Choroid plexus epithelial cell (primary cell): ENCODE measurements at places on chromosomes 6 and 20.
A peak's percentile ranks its signal among the peaks of the same experiment; 100 is the strongest.

DNA sequence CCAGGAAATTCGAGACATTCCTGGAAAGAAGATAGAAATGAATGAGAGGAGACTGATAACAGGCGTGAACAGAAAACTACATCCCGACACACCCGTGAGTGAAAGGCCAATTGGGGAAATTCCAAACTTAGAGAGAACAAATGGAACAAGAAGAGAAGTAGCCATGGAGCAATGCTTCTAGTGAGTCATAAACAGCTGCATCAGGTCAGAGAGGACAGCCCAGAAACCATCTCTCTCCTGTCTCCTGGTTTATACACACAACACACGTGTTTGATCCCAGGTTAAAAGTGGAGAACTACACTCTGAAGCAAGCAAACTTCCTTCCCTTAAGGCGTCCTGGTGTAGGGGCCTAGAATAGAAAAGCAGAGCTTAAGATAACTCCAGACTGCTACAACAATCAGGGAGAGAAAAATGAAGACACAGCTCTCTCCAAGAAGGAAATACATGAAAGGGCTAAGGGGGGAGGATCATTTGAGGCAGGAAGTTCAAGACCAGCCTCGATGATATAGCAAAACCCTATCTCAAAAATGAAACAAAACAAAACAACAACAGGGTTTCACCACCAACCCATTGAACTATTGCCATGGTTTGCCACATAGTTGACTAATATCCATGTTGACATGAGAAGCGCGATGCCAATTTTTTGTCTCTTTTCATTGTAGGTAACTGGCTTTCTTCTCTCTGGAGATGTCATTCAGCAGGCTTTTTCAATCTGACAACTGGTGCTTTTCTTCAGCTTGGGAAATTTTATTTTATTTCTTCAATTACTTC, 26.9 kb downstream of the NRN1 start:
- no peak for DNase-seq

DNA sequence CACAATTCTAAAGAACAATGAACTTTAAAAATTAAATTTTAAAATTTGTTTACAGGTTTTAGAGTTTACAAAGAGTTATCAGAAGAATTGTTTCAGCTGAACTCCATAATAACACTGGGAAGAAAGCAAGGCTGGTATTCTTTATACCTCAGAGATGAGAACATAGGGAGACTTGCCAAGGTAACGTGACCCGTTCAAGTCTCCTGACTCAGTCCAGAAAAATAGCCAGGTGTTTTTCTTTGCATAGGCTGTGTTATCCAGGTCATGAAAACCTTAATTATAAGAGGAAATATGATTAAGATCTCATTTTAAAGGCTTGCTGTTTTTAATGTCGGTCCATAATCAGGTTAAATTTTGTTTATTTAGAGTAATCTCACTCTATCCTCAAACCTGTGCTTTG, 8.5 kb upstream of the C6orf141 start:
- peak; percentile 51 for DNase-seq

GRCh38 chr6:158571826-158572652, 12.1 kb downstream of the TMEM181 start:
- DNase-seq = no peak

DNA sequence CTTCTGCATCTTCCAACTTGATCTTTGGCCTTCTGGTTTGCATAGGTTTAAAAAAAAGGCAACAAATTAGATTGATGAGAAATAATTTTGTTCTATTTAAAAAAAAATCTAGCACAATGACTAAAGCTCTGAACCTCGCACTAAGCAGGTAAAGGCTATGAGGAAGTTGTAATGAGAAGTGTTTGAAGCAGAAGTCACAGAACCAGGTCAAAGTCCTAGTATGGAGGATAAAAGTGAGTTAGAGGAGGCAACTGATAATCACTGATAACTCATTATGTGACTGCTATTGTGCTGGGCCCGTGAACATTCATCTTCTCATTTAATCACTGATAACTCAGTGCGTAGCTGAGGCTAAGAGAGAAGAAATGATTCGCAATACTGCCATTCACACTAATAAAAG, 46.1 kb upstream of the GFRAL start:
- DNase-seq = no peak

DNA sequence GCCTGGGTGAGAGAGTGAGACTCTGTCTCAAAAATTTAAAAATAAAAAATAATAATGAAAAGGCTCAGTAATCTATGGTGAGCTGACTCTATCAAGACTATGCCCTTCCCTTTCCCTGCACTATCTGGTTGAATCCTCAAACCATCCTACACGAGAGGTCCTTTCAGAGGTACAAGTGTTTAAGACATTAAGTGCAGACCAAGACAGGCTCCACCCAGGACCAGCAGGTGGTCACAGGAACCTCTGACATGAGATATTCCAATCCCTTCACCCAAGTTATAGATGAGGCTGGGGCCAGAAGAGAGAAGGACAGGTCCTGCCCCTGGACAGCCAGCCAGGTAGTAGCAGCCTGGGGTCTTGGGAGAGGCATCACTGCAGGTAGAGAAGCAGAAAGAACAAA, 182.6 kb downstream of the NFATC2 start:
- DNase-seq = peak; percentile 64

DNA sequence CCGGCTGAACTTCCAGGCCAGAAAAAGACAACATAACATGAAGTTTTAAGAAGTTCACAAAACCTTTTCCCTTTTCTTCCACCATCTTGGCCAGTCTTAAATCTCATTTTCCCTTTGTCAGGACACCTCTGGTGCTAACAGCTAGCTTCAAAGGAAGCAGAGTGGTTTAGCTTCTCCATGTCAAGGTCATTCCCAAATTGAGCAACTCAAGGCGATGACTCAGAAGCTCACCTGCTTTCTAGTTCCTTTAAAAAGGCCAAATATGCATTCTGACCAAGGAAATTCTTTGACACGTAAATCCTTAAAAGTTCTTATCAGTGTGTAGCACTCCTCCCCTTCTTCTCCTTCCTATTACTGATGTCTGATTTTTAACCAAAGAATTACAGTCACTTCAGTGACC, 69.6 kb upstream of the VGLL2 start:
- no peak for DNase-seq

DNA sequence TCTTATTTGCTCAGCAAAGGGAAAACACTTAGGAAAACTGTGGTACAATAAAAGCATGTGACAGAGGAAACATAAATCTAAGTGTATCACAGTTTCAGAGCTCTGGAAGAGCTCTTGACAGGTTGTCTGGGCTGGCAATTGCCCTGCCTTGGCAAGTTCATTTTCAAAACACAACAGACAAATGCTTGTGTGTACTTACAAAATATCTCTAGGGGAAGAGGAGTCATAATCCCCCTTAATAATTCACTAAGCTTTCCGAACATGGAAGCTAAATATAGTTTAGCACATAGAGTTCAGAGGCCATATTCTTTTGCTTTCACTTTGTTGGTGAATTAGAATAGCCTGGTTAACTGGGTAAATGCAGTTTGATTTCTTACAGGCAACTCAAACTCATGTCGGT, 211.6 kb upstream of the THEMIS start:
- DNase-seq = peak; percentile 33

- DNase-seq = no peak
These were observed 80.9 kb upstream of the PLN start for GRCh38 chr6:118467181-118467580.

GRCh38 chr20:50281831-50282591, 91.4 kb downstream of the CEBPB start:
- no peak for DNase-seq

GRCh38 chr6:24646771-24647170, 780 bp upstream of the KIAA0319 start:
- peak; percentile 14 for DNase-seq

DNA sequence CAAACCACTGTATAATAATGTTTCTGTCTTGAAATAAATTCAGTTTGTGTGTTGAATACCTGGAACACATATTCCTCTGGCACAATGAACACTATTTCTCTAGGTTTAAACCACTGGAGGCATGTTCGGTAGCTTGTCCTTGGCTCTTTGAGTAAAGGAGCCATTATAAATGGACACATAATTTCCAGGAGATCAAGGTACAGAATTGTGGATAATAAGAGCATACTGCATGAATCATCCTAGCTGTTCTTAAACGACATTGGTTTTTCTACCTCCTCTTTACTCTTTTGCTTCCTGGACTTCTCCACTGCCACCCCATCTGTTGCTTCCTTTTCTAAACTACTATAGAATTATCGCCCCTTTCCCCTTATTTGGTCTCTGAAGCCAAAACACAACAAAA, 1.2 kb downstream of the CENPW start:
- DNase-seq = no peak

GRCh38 chr20:53304146-53304545, 289.5 kb downstream of the ZNF217 start:
- DNase-seq = no peak

DNA sequence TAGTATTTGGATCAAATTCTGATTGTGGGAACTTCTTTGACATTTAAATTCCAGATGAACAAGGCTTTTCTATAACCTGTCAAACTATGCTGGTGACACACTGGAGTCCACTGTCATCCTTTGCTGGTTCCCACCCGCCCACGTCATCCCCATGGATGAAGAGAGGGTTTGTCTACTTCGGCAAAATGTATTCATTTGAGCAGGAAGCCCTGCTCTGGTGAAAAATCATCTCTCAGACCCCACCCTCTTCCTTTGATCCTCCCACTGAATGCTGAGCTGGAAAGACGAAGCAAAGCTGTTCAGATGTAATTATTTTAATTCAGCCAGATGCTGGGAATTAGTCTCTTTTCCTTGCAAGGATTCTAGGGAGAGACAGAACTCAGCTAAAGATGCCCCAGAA, 50.5 kb downstream of the CPNE5 start:
- DNase-seq = no peak

DNA sequence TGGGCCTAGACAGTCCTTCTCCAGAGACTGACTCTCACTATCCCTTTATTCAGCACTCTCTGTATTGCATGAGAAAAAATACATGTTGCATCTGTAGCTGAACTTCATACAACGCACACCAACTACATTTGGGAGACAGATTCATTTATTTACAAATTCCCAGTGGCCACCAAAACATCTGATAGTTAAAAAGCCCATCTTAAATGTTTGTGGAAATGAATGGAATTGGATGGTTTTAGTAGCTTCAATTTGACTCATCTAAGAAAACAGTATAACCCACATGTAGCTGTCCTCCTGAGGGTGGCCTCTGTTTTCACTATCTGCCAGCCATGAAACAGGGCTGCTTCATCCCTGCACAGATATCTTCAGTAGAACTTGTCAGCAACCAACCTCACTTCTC, 116.3 kb downstream of the PCSK2 start:
- DNase-seq = no peak

- no peak for DNase-seq
These were observed 1.8 kb downstream of the PLA2G7 start for GRCh38 chr6:46733341-46733801.

DNA sequence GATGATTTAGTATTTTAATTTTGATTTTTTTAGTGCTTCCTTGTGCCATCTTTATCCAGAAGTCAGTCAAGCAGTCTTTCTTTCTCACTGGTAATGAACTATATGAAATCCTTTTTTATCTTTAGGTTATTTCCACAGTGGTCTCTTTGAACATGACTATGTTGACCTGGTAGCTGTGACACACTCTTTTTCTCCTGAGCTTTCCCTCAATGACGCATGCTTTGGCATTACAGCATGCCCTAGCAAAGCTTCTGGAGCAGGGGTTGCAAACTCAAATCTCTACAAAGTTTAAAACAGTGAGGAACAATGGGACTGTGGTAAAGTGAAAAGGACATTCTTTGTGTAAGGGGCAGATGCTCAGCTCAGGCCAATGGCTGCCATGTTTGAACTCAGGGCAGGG, 4.5 kb upstream of the PLAGL1 start:
- DNase-seq = no peak

- DNase-seq = no peak
These were observed 494.1 kb downstream of the HACE1 start for GRCh38 chr6:104365451-104366234.

- no peak for DNase-seq
These were observed 5.2 kb downstream of the HIVEP1 start for GRCh38 chr6:12017263-12017662.

- DNase-seq = no peak
These were observed 15.5 kb downstream of the ASIP start for GRCh38 chr20:34256629-34257124.

DNA sequence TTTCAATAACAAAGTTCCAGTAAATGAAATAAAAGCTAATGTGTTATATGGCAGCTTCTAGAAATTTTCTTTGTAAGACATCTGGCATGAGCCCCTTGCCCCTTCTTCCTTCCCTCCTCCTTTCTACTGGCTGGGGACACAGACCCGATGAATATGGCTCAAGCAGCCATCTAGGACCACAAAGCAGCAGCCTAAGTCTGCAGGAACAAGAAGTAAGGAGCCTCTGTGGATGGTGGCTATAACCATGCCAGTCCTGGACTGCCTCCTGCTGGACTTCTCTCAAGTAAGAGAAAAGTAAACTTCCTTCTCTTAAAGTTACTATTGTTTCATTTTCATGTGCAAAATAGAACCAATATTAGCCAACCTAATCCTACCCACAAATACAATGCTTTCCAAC, 114.9 kb upstream of the DST start:
- DNase-seq = peak; percentile 87

GRCh38 chr20:46089167-46089416, 670 bp downstream of the NCOA5 start:
- no peak for DNase-seq
